Neural progenitor cell (in vitro differentiated cells): ENCODE measurements at places on chromosomes 3 and 15. TPM values are rescaled to one million over a fixed set of nuclear protein-coding genes. Genes with fewer than 3 reads are reported as not detected.

GRCh38 chr3:17052363-17052762 is 167.6 kb downstream of the PLCL2 start:
- DNase-seq = no peak
- H3K4me1 ChIP-seq = peaks cover 7% of the 10 kb centered on the region
- H3K36me3 ChIP-seq = no peaks in the 10 kb centered on the region
- no peak overlapping the region for H3K27ac ChIP-seq

CIDEC gene
- not detected in 2 replicates for total RNA-seq

- no peak overlapping the region for H3K4me3 ChIP-seq
- no peaks in the 10 kb centered on the region for H3K27me3 ChIP-seq
- DNase-seq = no peak
- H3K27ac ChIP-seq = no peak overlapping the region
- H3K4me1 ChIP-seq = no peaks in the 10 kb centered on the region
These were observed 34.5 kb upstream of the IQCF6 start for GRCh38 chr3:51813539-51813938.

GRCh38 chr15:70576696-70577095 is 186.7 kb downstream of the UACA start:
- no peak overlapping the region for H3K4me3 ChIP-seq
- no peak overlapping the region for H3K27ac ChIP-seq
- peaks cover 22% of the 10 kb centered on the region for H3K4me1 ChIP-seq
- no peaks in the 10 kb centered on the region for H3K27me3 ChIP-seq

ROBO2 gene
- 12.3 and 15.0 TPM in 2 replicates for total RNA-seq

- H3K27me3 ChIP-seq = no peaks in the 10 kb centered on the region
- H3K27ac ChIP-seq = no peak overlapping the region
- no peak for DNase-seq
- no peak overlapping the region for H3K4me3 ChIP-seq
These were observed 3.0 kb downstream of the TRAK1 start for GRCh38 chr3:42094128-42094527.

DNA sequence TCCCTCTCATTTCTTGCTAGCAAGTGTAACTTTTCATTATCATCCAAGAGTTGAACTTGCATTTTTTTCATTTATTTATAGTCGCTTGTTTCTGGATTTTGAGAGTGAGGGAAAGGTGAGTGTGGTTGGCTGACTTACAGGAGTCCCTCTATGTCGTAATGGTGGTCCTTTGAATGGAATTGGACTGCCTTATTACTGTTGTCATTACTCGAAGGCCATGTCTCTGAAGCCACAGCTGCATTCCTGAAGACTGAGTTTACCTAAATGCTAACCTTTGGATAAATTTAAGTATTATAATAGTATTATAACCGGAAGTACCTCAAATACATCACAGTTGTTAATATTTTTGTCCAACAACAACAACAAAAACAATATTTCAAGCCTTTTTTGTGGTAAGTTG is 488.9 kb downstream of the GABRG3 start:
- DNase-seq = no peak
- no peaks in the 10 kb centered on the region for H3K4me1 ChIP-seq
- H3K27me3 ChIP-seq = no peaks in the 10 kb centered on the region
- H3K36me3 ChIP-seq = no peaks in the 10 kb centered on the region
- H3K4me3 ChIP-seq = no peak overlapping the region
- no peak overlapping the region for H3K27ac ChIP-seq

- no peaks in the 10 kb centered on the region for H3K36me3 ChIP-seq
- no peak overlapping the region for H3K27ac ChIP-seq
- no peak for DNase-seq
- H3K4me3 ChIP-seq = no peak overlapping the region
- H3K4me1 ChIP-seq = peaks cover 36% of the 10 kb centered on the region
These were observed 450.4 kb downstream of the FOXP1 start for GRCh38 chr3:71132995-71133730.

- H3K4me3 ChIP-seq = no peak overlapping the region
- no peak overlapping the region for H3K27ac ChIP-seq
- no peaks in the 10 kb centered on the region for H3K36me3 ChIP-seq
- H3K27me3 ChIP-seq = no peaks in the 10 kb centered on the region
These were observed 9.9 kb upstream of the STRA6 start for GRCh38 chr15:74212494-74212893.
